ENCODE measurements at places on chromosomes 2 and 18.

DNA sequence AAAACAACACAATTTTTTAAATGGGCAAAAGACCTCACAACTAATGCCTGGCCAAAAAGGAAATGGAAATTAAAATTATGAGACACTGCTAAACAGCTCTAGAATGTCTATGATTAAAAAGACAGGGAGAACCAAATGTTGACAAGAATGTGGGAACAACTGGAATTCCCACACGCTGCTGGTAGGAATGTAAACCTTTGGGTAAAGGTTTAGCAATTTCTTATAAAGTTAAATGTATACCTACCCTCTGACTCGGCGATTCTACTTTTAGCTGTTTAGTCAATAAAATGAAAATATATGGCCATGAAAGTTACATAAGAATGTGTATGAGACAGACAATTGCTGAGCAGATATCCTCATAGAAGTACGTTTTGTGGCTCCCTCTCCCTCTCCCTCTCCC, 60.9 kb downstream of the ATF2 start:
- DNase-seq = no peak

GRCh38 chr2:9811216-9811615, 32.1 kb upstream of the TAF1B start:
- DNase-seq = no peak

- no peak for DNase-seq
Observed at GRCh38 chr18:40452599-40452998, 1502.4 kb upstream of the PIK3C3 start.

GRCh38 chr18:12960395-12960794, 12.6 kb downstream of the SEH1L start:
- DNase-seq = no peak

GRCh38 chr2:239014458-239015217, 166.8 kb downstream of the TWIST2 start:
- no peak for DNase-seq

DNA sequence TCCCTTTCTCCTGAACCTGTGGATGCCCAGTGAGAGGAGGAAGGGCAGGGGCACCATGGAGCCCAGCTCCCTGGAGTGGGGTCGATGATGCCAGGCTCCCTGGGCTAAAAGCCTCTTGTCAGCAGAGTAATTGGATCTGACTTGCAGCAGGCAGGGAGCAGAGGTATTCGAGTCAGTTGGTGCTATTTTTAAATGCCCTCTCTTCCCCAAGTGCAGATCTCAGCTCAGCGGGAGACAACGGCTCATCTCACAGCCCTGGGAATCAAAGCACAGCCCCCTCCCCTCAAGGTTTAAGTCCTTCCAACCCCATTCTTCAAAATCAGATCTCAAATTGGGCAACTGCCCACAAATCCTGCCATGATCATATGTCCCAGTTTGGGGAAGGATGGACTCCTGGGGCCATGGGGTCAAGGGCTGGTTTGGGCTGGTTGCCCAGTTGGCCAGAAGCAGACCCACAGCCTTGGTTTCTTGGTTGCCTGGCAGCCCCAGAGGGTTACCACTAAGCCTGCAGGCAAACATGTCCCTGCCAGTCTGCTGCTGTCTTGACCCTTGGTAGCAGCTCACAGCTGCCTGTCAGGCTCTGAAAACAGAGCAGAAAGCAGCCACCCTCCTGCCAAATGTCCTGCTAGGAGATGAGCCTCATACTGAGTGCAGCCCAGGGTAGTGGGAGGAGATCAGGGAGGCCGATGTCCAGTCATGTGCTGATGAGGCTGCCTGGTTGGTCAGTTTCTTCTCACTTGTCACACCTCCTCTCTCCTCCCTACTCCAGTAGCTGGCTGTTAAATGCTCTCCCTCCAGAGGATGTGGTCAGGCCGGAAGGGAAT, 244.9 kb downstream of the LOXHD1 start:
- peak; percentile 44 for DNase-seq

DNA sequence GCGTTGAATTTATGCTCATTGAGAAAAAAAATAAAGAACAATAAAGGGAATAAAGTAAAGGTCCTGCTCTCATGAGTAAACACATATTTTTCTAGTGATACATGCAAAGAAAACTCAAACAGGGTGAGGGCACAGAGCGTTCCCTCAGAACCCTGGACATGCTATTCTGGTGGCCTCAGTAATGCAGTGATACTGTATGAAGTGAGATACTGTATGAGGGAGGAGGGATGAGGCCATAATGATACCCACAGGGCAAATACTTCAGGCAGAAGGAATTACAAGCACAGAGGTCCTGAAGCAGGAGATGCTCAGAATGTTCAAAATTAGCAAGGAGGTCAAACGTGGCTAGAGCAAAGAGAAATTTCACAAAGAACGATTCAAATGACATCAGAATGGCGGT, 28.4 kb upstream of the RNU4ATAC start:
- peak; percentile 80 for DNase-seq

- no peak for DNase-seq
Observed at GRCh38 chr2:119113489-119113770, 45.1 kb downstream of the C1QL2 start.

DNA sequence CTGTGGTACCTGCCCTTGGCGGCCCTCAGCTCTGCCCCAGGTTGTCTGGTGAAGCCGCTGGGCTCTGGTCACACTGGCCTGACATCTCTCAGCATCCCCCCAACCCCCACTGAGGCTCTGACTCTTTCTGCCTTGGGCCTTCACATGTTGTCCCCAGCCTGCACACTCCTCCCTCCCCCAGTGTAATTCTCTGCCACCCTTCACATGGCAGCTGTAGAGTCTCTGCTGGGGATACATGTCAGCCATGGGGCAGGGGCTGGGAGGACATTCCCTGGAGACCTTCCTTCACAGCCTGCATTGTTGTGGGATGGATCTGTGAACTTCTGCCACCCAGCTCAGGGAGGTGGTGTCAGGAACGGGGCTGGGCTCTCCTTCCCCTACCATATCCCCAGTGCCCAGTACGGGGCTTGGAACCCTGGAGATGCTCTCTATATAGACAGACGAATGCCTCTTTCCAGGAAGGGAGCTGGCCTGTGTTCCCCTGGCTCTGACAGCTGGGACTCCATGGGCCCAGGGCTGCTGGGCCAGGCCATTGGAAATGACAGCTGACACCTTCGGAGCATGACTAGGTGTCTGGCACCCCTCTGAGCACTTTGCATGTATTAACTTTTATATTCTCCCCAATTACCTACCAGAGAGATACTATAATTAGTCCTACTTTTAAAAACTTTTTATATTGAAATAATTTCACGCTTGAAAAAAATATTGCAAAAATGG, 151.5 kb downstream of the INHBB start:
- DNase-seq = no peak

- no peak for DNase-seq
Observed at GRCh38 chr2:25431604-25432003, 89.9 kb upstream of the DNMT3A start.

DNA sequence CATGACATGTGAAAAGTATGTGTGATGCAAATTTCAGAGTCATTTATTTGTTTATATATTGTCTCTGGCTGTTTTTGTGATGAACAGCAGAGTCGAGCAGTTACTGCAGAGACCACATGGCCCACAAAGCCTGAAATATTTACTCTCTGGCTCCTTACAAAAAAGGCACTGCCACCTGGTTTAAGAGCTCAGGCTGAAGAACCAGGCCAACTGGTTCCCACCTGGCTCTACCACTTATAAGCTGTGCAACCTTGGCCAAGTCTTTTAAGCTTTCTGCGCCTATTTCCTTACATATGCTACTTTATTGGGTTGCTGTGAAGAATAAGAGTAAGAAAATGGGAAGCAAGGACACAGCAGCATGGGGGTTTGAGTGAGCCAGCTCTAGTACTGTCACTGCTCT, 207.6 kb downstream of the L3MBTL4 start:
- DNase-seq = no peak

DNA sequence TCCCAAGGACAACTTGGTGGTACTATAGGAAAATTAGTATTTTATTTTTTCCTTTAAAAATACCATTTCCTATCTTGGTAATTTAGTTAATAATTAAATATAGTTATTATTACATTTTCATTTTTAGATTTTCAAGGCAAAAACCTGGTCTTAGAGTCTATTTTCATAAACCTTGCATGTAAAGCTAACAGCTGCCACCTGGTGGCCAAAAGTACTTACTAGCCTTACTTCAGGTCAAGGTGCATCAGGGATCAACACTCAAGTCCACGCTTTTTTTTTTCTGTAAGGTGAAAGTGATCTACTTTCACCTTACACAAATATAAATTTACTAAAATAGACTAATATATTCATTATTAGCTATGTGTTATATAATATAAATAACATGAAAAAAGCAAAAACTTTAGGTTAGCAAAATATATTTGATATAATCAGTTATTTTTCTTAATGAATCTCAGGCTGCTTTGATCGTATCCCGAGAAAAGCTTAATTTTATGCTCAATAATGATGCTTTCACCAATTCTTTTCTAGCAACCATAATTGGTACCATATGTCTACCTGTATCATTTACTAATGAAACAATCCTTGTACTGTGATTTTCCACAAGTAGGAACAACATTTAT, 62.5 kb downstream of the RELCH start:
- DNase-seq = peak; percentile 83

DNA sequence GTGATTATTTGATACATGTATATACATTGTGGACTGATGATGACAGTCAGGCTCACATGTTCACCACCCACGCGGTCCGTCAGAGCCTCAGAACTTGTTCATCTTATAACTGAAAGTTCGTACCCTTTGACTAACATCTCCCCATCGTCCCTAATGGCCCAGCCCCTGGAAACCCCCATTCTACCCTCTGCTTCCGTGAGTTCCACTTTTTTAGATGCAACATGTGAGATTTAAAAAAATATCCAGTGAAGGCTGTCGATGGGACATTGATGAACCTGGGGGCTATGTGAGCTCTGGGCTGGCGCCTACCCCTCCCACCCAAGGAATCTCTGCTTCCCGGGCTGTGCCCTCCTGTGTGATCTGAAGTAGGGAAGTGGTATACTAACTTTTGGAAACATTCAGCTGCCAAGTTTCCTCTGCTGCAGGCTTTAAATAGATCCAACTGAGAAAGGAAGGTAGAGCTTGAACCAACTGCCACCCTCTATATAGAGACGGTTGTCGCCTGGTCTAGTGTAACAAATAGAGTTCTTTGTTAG, 163.8 kb downstream of the FAM210A start:
- DNase-seq = no peak

- peak; percentile 25 for DNase-seq
Observed at GRCh38 chr18:12741351-12741750, 38.5 kb downstream of the PSMG2 start.

DNA sequence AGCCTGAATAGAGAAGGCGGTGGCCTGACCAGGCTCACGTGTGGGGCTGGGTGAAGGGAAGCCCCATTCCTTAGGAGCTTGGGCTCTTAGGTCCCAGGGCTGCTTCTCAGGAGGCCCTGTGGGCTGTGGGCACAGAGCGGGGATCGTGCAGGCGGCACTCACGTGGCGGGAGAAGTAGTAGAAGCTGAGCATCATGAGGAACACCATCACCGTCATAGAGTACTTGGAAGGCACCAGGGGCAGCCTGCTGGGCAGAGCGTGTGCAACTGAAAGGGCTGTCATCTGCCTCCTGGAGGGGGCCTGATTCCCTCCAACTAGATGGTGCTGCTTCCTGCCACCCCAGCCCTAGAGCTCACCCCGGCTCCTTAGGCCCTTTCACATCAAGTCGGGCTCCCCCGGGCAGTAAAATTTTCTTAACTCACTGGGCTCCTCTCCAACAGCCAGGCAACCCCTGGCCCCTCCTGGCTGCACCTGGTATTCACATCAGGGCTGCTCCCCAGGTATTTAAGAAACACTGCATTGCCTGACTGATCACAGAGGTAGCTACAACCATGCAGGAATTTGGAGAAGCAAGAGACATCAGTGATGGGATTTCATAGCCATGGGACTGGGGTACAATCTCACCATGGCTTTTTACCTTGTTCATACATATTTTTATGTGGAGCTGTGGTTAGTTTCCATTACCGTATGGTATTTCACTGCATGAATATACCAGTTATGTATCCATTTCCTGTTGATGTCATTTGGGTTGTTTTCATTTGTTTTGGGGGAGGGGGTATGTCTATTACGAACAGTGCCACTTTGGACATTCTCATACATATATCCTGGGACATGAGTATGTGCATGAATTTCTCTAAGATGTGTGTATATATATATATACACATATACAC, 32.9 kb downstream of the CENPO start:
- no peak for DNase-seq

GRCh38 chr2:98473995-98474780, 29.5 kb downstream of the INPP4A start:
- DNase-seq = no peak

GRCh38 chr2:240569523-240569997, 1.3 kb downstream of the RNPEPL1 start:
- no peak for DNase-seq

- DNase-seq = peak; percentile 44
Observed at GRCh38 chr18:293536-293935, 25.7 kb upstream of the THOC1 start.

DNA sequence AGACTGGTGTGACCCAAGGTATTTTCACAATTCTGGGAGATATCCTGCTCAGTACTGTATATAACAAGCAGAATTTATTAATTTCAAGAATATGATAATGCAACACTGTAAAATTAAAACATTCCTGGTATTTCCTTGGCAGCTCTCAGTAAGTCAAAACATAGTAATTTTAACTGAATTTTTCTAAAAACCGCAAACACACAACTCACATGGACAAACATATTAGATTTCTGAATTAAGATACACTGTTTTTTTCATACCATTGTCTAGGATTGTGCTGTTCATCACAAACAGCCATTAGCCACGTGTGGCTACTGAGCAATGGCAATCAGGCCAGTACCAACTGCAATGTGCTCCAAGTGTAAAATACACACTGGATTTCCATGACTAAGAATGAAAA, 29.6 kb downstream of the LPIN2 start:
- DNase-seq = no peak

DNA sequence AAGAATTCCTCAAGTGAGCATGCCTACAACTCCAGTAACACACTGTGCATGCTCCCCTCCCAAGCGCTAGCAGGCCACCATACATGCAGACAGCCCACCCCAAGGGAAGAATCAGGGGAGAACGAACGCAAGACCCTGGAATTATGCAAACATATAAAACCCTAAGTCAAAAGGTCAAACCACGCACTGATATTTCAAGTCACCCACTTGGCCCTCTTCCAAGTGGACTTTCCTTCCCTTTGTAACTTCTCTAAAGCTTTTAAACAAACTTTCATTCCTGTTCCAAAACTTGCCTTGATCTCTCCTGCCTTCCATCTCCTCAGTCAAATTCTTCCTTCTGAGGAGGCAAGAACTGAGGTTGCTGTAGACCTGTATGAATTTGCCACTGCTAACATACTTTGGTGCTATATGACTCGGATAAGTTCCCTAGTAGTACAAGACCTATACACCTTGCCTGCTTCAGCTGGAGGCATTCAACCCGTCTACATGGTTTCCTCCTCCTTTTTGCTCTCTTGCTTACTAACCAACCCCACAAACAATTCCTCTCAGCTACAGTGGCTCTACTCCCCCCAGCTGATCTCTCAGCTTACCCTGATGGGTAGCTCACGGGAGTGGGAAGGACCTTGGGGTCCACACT, 11.1 kb upstream of the RPIA start:
- no peak for DNase-seq

- DNase-seq = peak; percentile 95
Observed at GRCh38 chr2:142112757-142113221, 18.0 kb downstream of the LRP1B start.

Measured in astrocyte of the spinal cord (primary cell).